Activated CD4-positive, alpha-beta memory T cell treated with anti-CD3 and anti-CD28 coated beads for 36 hours (primary cell): ENCODE measurements at places on chromosomes 3 and 15.

DNA sequence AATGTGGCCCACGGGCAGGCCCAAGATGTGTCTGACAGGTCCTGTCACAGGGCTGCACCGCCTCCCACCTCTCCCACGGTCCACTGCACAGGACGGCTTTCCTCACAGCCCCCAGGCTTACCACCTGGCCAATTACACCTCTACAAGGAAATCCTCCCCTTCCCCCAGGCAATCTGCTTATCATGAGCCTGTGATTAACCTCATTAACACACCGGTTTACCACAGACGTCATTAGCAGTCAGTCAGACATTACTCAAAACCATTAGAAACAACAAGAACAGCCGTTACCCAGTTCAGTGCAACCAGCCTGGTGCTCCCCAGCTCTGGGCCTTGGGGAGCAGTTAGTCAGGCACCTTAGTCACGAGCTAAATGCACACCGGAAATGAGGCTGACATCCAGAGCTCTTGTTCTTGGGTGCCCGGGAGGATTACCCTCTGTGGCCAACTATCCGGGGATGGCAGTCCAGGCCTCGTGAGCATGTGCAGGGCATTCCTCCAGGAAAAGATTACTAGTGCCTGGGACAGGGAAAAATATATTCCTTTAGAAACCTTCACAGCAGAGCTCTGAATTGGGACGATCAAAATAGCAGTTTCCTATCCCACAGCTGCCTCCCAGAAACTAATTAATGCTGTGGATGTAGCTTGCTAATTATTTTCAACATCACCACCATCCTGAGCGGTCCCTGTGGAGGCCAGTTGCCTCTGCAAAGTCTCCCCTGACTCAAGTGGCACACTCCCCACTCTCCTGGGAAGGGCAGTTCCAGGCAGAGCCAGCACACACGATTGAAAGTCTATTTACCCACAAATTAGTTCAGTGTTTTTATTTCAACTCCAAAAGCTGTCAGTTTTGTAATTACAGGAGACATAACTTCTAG, 117.4 kb upstream of the ZBED2 start:
- H3K36me3 ChIP-seq, result no peaks in the 10 kb centered on the region
- no peak overlapping the region for H3K27ac ChIP-seq
- no peak overlapping the region for H3K4me3 ChIP-seq
- H3K27me3 ChIP-seq, result no peaks in the 10 kb centered on the region
- DNase-seq, result no peak

DNA sequence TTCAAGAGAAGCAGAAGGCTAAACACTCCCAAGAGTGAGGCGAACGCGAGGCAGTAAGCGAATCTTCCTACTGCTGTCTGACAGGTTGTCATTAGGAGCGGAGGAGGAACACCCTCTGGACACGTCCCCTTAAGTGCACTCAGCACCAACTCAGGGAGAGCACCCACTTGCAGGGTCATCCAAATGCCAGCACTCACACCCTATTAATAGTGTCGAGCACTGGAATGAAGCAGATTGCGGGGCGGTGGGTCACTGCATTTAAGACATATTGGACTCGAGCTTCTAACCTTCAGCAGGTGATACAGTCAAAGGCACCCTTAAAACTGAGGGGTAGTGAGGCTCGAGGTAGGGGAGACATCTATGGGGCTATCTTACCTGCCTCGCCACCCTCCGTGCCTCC, 28.7 kb downstream of the SH3BP5 start:
- H3K27me3 ChIP-seq, result no peaks in the 10 kb centered on the region
- peak overlapping the region; percentile 53 for H3K4me3 ChIP-seq
- DNase-seq, result no peak
- peak overlapping the region; percentile 88 for H3K27ac ChIP-seq
- H3K36me3 ChIP-seq, result peaks cover 33% of the 10 kb centered on the region

DNA sequence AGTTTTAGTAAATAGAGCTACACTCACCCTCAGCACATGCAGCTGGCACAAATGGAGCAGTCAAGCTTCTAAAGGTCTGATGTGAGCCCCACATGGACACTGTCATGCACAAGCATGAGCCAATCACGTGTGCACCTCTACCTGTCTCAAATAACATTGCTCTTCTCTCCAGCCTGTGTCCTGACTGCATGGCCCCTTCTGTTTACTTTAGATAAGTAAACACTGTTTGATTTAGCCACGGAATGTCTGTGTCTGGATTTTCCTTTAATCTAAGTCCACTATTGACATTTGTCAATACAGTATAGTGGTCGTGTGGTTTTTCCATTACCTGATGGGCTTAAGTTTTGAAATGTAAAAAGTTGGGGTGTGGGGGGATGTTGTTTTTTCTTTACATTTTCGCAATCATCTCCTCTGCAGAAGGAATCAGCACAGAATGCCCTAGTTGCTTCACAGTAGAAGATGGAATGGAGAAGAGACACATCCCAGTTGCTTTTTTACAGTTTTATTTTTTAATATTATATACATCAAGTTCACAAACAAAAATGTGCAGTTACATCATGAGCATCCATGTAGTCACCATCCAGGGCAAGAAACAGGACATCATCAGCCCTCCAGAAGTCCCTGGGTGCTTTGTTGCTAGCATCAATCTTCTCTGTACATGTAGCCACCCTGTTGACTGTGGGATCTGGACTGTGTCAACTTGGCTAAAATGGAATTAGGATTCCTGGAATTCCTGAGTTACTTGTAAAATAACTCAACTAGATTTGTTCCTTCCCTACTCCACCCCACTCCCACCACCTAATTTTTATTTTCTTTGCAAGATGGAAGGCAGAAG, 146.1 kb downstream of the UACA start:
- no peak overlapping the region for H3K4me3 ChIP-seq
- H3K27ac ChIP-seq, result no peak overlapping the region
- DNase-seq, result no peak
- H3K27me3 ChIP-seq, result peaks cover 22% of the 10 kb centered on the region
- no peaks in the 10 kb centered on the region for H3K36me3 ChIP-seq

DNA sequence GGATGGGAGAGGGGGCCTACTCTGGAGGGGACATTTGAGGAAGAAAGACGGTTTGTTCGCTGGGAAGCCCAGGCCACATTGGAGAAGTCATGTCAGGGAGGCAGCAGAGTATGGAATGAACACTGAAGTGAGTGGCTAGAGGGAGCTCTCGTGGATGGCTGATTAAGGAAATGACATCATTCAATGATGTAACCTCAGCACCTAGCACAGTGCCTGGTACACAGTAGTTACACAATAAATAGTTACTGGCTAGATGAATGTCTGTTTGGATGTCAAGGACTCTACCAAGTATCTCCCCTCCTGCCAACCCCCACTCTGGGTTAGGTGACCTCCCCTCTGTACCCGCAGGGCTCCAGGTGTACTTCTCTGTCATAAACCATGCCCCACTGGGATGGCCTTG, 121.1 kb downstream of the CLSTN2 start:
- no peak overlapping the region for H3K27ac ChIP-seq
- H3K27me3 ChIP-seq, result peaks cover 2% of the 10 kb centered on the region
- DNase-seq, result no peak

DNA sequence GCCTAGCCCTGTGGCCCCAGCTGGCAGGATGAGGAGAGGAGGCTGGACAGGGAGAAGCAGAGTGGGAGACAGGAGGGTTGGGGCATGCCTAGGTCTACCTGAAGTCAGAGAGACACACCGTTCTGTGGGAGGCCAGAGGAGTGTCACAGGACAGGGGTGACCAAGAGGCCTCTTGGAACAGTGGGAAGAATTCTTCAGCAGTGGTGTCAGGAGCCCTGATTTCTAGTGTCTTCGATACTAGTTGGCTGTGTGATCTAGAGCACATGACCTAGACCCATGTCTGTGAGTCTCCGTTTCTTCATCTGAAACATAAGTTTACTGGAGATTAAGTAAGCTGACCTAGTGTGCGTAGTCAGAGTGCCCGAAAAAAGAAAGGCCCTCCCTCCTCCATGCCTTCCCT, 92.2 kb downstream of the EEFSEC start:
- peaks cover 27% of the 10 kb centered on the region for H3K36me3 ChIP-seq
- no peak overlapping the region for H3K4me3 ChIP-seq
- H3K27ac ChIP-seq, result no peak overlapping the region
- H3K4me1 ChIP-seq, result peaks cover 10% of the 10 kb centered on the region

GRCh38 chr3:100588251-100588650, 21.1 kb upstream of the ADGRG7 start:
- H3K36me3 ChIP-seq, result no peaks in the 10 kb centered on the region
- DNase-seq, result no peak
- no peak overlapping the region for H3K27ac ChIP-seq
- peaks cover 4% of the 10 kb centered on the region for H3K27me3 ChIP-seq
- H3K4me3 ChIP-seq, result no peak overlapping the region

- H3K27ac ChIP-seq, result no peak overlapping the region
- no peaks in the 10 kb centered on the region for H3K27me3 ChIP-seq
- DNase-seq, result no peak
- H3K36me3 ChIP-seq, result no peaks in the 10 kb centered on the region
Observed at GRCh38 chr3:115659253-115660220, 36.2 kb downstream of the GAP43 start.

DNA sequence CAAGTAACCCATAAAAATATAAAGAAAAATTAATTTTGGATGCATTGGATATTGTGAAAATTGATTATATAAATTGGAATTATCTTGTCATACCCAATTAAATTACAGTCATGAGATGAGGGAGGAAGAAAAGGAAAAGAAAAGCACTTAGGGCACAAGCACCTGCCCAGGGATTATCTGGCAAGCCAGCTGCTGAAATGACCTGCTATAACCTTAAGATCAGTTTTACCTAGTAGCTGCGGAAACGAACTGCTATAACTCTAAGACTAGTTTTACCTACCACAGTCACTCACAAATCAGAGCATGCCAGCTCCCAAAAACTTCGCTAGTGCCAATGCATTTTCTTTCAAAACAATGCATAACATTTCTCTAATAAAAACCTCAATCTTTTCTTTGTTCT, 26.2 kb downstream of the LRRFIP2 start:
- no peak overlapping the region for H3K4me3 ChIP-seq
- no peak for DNase-seq
- peaks cover 23% of the 10 kb centered on the region for H3K4me1 ChIP-seq
- no peaks in the 10 kb centered on the region for H3K27me3 ChIP-seq

GRCh38 chr15:56978898-56979662, 60.6 kb downstream of the TCF12 start:
- no peak overlapping the region for H3K4me3 ChIP-seq
- no peaks in the 10 kb centered on the region for H3K27me3 ChIP-seq
- no peak overlapping the region for H3K27ac ChIP-seq

GRCh38 chr15:41935566-41936020, 36.8 kb downstream of the EHD4 start:
- H3K4me1 ChIP-seq, result peaks cover 73% of the 10 kb centered on the region
- H3K4me3 ChIP-seq, result peak overlapping the region; percentile 46
- peak; percentile 69 for DNase-seq
- no peaks in the 10 kb centered on the region for H3K27me3 ChIP-seq
- H3K36me3 ChIP-seq, result peaks cover 19% of the 10 kb centered on the region

DNA sequence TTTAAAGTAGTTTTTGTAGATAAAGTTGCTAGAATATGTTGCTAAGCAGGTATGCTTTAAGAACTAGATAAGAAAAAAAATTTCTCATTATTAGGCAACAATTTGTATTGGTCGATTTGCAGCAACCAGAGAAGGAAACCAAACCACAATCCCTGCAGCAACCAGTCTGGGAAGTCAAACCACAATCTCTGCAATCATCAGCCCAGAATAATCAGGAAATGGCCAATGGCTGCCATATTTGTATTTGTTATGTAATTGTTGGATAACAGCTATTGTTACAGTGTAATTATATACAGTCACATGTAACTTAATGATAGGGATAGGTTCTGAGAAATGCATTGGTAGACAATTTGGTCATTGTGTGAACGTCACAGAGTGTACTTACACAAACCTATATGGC, 23.6 kb downstream of the STXBP5L start:
- DNase-seq, result no peak
- no peak overlapping the region for H3K4me3 ChIP-seq
- H3K4me1 ChIP-seq, result no peaks in the 10 kb centered on the region
- H3K36me3 ChIP-seq, result no peaks in the 10 kb centered on the region
- H3K27me3 ChIP-seq, result no peaks in the 10 kb centered on the region

- DNase-seq, result no peak
- H3K27me3 ChIP-seq, result no peaks in the 10 kb centered on the region
- no peak overlapping the region for H3K27ac ChIP-seq
- H3K36me3 ChIP-seq, result no peaks in the 10 kb centered on the region
Observed at GRCh38 chr15:27844018-27844666, 255.0 kb downstream of the OCA2 start.

DNA sequence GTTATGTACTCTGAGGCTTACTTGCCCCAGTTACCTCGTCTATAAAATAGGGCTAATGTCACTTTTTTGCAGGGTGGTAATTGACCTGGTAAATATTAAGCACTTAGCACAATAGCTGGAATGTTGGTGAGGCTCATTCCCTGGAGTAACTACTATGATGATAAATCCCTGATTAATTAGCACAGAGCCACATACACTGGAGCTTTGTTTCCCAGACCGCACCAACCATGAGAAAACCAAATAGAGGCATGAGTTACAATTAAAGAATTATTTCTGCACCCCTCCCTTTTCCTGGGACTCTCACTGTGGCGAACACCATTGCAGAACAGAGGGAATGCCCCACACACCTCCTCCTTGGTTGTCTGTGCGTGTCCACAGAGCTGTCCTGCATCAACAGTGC, 76.6 kb upstream of the CPOX start:
- no peak for DNase-seq
- H3K4me3 ChIP-seq, result no peak overlapping the region
- H3K27ac ChIP-seq, result no peak overlapping the region
- no peaks in the 10 kb centered on the region for H3K36me3 ChIP-seq
- peaks cover 1% of the 10 kb centered on the region for H3K27me3 ChIP-seq

DNA sequence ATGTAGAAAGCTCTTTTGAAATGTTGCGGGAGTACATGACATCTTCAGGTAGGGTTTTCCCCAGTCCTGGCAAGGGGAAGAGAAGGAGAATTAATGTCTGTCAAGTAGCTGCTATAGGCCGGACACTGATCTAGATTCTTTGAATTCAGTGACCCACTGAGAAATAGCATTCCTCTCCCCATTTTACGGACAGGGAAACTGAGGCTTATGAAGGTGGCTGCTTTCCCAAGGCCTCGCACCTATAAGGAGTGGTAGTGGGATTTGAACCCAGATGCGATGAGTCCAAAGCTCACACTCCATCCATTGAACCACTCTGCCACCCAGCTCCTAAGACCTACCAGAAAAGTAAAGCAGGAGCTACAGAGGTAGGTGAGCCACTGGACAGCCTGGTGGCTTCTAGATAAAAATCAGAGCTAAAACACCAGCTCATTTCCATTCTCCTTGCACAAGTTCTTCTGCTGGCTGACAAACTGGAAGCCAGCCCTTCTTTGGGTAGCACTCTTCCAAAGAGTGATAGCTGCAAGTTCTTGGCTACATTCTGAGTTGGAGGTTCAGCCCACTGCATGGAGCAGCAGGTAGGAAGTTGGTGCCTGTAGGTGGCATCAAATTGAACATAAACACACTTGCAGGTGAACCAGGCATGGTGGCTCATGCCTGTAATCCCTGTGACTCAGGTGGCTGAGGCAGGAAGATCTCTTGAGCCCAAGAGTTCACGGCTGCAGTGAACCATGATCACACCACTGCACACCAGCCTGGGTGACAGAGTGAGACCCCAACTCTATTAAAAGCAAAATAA, 22.0 kb downstream of the ZNF710 start:
- no peak overlapping the region for H3K4me3 ChIP-seq
- no peaks in the 10 kb centered on the region for H3K36me3 ChIP-seq
- H3K4me1 ChIP-seq, result peaks cover 19% of the 10 kb centered on the region
- H3K27me3 ChIP-seq, result no peaks in the 10 kb centered on the region
- H3K27ac ChIP-seq, result no peak overlapping the region
